Islet precursor cell (in vitro differentiated cells): ENCODE measurements at places on chromosomes 3 and 15.

GRCh38 chr15:31457631-31458526 lies 131.2 kb downstream of the KLF13 start:
- peak; percentile 72 for DNase-seq

- DNase-seq = peak; percentile 89
These were observed 1.5 kb upstream of the MYNN start for GRCh38 chr3:169771497-169772304.

- peak; percentile 70 for DNase-seq
These were observed 47.6 kb upstream of the MED12L start for GRCh38 chr3:151037746-151038477.

- DNase-seq = no peak
These were observed 30.8 kb downstream of the MAP4 start for GRCh38 chr3:47985381-47985780.

- peak; percentile 91 for DNase-seq
These were observed 748.5 kb downstream of the ROBO1 start for GRCh38 chr3:79019137-79019923.

GRCh38 chr3:27174530-27174929 lies 194.7 kb downstream of the NEK10 start:
- DNase-seq = no peak

- peak; percentile 96 for DNase-seq
These were observed 203.9 kb downstream of the TLE3 start for GRCh38 chr15:69893863-69894262.

GRCh38 chr3:57582474-57583168 lies 14.5 kb downstream of the ARF4 start:
- DNase-seq = peak; percentile 65

GRCh38 chr15:86553108-86553507 lies 473.4 kb downstream of the AGBL1 start:
- no peak for DNase-seq

DNA sequence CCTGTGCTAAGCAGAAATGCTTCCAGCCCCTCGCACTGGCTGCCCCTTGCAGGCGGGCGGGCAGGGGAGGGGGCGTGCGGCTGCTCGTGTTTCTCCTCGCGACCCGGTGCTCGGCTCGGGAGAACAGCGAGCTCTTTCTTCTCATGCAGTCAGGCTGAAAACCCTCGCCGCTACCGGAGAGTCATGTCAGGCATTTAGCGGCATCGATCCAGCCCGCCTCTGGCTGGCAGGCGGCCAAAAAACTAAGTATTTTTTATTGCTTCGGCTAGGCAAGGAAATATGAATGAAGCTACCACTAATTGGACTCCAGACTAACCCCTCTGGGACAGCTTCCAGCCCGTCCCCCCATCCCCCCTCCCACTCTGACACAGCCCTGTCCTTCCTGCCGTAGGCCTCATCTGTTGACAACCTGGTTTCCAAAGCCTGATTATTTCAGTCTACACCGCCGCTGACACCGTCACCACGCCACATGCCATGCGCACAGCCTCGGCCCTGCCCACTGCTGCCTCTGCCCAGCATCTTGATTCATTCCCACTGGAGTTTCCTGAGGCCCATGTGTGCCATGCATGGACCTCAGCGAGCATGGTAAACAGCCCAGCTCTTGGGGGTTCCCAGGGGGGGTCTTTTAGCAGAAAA lies 35.3 kb downstream of the TLE3 start:
- DNase-seq = no peak

DNA sequence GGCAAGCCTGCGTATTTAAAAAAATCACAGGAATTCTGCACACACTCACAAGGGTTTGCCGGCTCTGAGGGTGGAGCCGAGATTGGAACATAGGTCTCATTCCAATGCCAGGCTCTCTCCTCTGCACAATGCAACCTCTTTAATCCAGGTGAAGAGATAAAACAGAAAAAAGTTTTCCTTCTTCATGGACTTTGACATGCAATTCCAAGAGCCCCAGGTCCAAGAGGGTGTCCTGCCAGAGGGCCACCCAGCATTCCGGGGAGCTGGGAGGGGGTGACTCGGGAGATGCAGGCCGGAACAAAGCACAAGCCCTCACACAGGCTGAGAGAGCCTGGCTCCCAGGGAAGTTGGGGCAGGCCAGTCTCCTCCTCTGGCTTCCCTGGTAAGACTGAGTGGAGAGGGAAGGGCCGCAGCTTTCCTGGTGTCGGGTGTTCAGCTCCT lies 6.7 kb upstream of the SLC12A8 start:
- DNase-seq = no peak
